NCI-H2081 treated with DMSO at 0.1 percent for 48 hours (cell line): ENCODE measurements at places on chromosomes 3 and 15.
A peak's percentile ranks its signal among the peaks of the same experiment; 100 is the strongest.

DNA sequence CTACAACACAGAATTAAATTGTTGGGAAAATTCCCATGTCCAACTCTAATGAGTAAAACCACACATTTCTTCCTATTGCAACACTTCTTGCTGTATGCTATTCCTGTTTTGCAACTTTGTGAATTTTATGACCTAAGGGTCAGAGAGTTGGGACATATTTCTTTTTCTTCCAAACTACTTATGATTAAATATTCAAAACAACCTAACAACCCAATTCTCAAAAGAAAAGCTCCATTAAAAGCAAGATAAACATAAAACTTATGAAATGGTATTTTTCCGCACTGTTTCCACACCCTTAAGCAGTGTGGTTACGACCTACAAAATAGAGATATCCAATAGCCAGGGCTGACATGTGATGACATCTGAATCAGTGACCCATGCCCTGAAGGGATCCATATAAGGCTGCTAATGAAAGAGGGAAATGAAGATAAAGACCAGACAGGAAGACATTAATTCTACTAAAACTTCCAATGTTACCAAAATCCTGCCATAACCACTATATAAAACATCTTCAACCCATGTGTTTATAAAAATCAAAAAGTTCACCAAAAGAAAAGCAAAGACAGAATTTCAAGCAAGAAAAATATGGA, 45.6 kb downstream of the DMXL2 start:
- DNase-seq = no peak

- no peak for DNase-seq
These were observed 2.5 kb upstream of the PLCB2 start for GRCh38 chr15:40310001-40310959.

- no peak for DNase-seq
These were observed 523.2 kb upstream of the ZNF717 start for GRCh38 chr3:76308541-76308940.

GRCh38 chr3:158847452-158847821, 45.6 kb downstream of the MFSD1 start:
- DNase-seq = no peak

- no peak for DNase-seq
These were observed 38.6 kb downstream of the ZBTB11 start for GRCh38 chr3:101638261-101638745.

GRCh38 chr3:178137206-178137605, 399.0 kb upstream of the KCNMB2 start:
- no peak for DNase-seq

DNA sequence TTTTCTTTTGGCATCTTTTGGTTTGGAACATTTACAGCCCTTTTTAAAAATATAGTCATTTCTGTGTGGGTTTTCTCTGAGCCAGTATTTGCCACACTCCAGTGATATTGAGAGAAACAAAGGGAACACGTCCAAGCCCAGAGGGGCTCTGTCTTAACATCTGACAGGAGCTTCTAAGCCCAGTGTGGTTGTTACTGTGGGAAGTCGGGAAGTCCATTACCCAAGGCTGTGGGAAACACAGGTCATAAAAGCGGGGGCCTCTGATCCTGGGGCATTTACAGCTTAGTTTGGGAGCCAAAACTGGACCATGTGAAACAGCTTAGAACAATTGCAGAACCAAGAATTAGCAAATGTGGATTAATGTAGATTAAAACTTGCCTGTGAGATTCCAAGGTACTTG, 123.0 kb downstream of the PTPRG start:
- DNase-seq = no peak

DNA sequence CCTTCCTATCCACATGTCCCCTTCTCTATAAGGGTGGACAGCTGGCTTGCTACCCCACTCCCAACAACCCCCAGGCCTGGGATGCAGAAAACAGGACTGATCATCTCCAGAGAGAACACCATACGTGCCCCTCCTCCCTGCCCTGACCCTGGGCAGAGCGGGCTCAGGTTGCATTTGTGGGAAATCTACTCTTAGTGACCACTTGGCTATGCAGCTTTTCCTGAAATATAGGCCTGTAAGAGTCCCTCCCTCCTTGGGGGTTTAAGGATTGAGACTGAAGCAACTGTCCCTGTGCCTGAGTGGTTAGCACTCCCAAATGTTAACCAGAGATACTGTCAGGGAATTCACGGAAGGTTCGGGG, 11.7 kb downstream of the SH2D7 start:
- DNase-seq = no peak

DNA sequence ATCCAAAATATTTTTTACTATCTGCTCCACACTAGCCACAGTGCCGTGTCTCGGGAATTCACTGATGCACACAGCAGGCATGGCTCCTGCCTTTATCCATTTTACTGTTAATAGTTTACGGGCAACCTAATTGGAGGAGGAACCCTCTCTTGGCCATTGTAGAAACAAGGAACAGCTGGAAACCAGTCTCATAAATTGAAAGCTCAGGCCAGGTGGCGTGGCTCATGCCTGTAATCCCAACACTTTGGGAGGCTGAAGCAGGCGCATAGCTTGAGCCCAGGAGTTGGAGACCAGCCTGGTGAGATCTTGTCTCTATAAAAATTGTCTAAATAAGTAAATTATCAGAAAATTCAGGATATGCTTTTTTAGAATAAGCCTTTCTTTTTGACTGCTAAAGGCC, 39.0 kb downstream of the IL5RA start:
- DNase-seq = no peak

GRCh38 chr15:38021259-38021658, 86.8 kb downstream of the TMCO5A start:
- no peak for DNase-seq

GRCh38 chr3:163914567-163914966, 1163.7 kb downstream of the SI start:
- no peak for DNase-seq

DNA sequence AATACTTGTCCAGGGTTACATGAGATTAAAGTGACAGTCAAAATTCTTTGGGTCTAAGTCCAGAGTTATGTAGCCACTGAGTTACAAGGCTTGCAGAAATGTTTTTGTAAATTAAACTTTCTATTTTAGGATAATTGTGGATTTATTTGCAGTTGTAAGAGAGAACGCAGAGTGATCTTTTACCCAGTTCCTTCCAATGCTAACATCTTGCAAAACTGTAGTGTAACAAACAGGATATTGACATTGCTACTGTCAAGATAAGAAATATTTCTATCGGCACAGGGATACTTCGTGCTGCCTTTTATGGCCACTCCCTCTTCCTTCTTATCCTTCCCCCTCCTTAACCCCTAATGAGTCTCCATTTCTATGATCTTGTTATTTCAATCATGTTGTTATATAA, 1022.9 kb downstream of the MCTP2 start:
- DNase-seq = no peak

- no peak for DNase-seq
These were observed 36.4 kb downstream of the CLASP2 start for GRCh38 chr3:33681667-33682066.

DNA sequence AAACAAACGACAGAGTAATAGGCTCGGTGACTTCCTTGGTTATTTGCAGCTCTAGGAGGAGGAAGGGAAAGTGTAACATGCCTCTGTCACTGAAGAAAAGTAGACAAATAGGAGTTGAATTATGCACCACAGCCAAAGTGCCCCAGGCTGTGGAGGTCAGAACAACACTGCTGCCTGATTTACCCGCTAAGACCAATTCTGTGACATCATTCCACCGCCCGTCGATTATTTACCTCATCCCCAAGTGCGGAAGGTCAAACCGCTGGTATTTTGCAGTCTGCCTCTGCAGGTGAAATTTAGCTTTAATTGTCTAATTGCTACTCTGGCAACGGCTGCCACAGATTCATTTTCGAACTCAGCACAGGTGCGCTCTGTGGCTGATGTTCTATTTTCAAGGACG, 106.3 kb upstream of the PRICKLE2 start:
- no peak for DNase-seq

DNA sequence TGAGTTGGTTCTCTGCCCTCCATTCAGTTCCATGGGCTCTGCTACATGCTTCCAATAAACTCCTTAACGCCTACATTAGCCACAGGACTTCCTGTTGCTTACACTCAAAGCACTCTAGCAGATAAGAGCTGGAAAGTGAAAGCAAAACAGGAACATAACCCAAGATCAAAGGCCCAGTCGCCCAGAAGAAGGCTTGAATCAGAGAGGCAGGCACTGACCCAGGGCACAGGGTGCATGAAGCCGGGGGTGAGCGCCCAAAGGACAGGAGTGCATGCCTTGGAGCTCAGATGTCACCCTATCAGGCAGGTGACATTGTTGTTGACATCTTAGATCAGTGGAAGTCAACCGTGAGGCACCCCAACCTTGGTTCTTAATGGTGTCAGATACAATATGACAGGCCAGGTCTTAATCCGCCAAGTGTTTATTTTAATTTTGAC, 235.1 kb downstream of the UACA start:
- no peak for DNase-seq

- DNase-seq = no peak
These were observed 25.7 kb downstream of the TMOD2 start for GRCh38 chr15:51776952-51777569.

DNA sequence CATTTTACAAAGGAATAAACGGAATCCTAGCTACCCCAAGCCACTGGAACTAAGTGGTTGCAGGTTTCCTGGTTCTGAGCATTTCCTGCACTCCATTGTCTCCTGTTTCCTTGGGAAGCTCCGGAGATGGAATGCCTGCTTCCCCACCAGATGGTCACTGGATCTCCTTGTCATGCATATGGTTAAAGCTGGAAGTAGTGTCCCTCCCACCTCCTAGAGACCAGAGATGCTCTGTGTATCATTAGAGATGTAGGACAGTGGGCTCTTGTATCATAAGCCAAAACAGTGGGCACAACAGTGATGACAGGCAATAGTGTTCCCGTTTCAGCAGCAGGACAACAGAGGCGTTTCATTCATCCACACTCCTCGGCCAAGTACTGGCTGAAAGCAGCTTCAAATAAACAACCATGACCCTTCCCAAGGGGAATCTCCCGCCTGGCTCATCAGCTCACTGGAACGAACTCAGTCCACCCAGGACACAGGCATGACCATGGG, 136.2 kb upstream of the EIF1B start:
- no peak for DNase-seq

- DNase-seq = no peak
These were observed 792 bp downstream of the TPRA1 start for GRCh38 chr3:127589600-127590281.

- no peak for DNase-seq
These were observed 531.6 kb downstream of the SHQ1 start for GRCh38 chr3:72316501-72317279.

GRCh38 chr15:69314131-69314530, 15.4 kb downstream of the PAQR5 start:
- no peak for DNase-seq

DNA sequence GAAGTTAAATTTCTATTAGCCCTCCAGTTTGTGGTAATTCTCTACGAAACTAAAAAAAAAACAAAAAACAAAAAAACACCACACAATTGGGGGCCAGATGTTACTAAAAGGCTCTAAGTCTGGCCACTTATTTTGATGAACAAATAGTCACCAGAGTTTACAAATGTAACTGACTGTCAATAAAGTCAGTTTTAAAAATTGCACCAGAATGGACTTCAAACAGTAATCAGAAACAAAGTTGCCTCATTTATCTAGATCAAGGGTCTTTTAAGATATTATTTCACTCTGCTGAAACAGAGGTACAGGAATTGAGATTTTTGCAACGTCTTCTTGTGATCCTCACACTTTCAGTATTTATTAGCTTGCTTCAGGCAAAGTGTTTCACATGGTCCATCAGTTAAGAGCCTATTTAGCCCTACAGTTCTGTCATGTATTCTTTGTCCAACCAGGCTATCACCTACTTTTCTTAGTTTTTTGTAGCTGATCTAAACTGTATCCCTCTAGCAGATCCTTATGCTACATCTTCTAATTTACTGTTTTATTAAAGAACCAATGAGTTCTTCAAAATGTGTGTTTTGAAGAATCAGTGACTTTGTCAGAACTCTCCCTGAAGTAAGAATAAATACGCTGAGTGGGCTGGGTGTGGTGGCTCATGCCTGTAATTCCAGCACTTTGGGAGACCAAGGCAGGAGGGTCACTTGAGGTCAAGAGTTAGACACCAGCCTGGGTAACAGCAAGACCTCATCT, 74.7 kb downstream of the ANKRD28 start:
- DNase-seq = no peak

DNA sequence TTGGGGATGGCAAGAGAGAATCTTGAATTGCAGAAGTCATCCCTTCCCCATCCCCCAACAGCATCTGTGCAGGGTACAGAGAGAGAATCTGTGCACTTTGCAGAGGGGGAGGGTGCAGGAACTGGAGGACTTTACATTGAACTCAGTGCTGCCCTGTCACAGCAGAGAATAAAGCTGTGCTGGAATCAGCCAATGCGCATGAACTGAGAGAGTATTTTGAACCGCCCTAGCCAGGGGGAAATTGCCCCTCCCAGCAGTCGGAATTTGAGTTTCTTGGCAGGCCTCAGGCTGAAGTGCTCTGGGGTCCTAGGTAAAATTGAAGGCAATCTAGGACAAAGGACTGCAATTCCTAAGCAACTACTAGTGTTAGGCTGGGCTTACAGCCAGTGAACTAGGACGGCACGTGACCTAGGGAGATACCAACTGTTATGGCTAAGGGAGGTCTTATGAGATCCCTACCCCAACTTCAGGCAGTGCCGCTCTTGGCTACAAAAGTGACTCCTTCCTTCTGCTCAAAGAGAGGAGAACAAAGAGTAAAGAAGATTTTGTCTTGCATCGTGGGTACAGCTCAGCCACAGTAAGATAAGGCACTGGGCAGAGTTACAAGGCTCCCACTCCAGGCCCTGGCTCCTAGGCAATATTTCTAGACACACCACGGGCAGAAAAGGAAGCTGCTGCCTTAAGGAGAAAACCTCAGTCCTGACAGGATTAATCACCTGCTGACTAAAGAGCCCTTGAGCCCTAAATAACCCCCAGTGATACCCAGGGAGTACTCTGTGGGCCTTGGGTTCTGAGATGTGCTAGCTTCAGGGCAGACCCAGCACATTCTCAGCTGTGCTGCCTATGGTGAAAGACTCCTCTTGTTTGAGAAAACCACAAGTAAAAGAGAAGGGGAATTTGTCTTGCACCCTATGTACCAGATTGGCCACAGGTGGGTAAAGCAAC, 300.5 kb upstream of the ALCAM start:
- no peak for DNase-seq

DNA sequence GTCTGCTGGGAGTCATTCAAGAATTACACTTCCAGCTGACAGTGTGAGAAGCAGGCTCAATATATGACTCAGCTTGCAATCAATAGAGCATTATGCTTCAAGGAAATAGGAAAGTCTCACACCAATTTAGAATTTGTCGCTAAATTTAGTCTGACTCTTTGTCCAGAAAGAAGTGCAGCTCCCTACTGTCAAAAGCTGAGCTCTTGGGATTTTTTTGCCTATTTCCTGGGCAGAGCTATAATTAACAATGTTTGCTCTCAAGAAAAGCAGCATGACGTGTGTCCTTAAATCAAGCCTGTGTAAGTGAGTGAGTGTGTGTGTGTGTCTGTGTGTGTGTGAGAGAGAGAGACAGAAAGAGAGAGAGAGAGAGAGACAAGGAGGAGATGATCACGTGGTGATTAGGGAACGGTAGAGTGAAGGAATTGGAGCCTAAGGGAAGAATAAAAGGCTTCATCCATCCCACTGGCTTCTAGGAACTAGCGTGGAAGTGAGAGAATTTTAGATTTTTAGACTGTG, 16.4 kb upstream of the SLC35G2 start:
- peak; percentile 82 for DNase-seq

GRCh38 chr15:62391641-62392262, 226.7 kb upstream of the C2CD4B start:
- no peak for DNase-seq
